ENCODE measurements at places on chromosomes 12 and 14.

GRCh38 chr14:35821564-35822411, 4.3 kb upstream of the BRMS1L start:
- DNase-seq: peak; percentile 74

- DNase-seq: no peak
Observed at GRCh38 chr14:72856530-72857266, 37.2 kb downstream of the DPF3 start.

DNA sequence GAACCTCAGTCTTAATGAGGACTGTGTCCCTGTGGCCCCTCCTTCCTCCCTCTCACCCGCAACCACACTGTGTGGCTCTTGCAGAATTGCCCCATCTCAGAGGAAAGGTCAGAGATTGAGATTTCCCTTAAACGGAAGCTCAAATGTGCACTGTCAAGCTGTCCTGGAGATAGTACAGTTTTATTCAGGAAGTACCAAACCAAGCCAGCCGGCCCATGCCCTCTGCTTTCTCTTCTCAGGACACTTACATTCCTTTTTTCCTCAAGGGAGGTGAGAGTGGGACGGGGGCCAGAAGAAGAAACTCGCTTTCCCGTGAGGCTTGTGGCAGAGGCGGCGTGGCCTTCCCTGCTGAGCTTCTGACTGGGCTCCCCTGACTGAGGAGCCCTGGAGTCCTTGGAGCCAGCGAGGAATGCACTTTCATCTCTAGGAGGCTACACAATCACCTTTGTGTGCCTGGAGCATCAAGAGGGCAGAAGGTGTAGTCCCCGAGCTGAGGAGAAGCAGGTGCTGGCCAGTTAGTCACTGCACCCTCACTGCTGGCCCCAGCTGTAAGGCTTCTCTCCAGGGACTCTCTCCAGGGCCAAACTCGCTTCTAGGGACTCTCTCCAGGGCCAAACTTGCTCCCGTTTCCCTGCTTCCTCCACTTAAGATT, 24.1 kb upstream of the ATP2A2 start:
- no peak for DNase-seq

GRCh38 chr14:80047761-80048160, 163.5 kb downstream of the DIO2 start:
- no peak for DNase-seq
